ENCODE measurements at places on chromosomes 2 and 18.
A peak's percentile ranks its signal among the peaks of the same experiment; 100 is the strongest.

DNA sequence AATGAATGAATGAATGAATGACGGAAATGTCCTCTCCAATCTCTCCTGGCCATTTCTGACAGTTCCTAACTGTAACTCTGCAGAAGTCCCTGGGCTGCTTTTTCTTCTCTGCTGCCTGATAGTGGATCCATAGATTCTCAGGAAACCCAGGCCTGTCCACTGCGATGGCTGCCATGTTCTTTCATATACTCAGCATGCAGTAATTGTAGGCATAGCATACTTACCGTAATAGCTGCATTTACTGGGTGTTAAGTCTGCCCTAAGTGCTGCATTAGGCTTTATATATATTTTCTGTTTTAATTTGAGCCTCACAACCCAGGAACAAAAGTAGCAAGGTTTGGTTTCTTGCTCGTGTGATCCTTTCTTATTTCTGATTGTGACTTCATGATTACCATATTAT, 122.9 kb downstream of the DCC start:
- no peak for DNase-seq

DNA sequence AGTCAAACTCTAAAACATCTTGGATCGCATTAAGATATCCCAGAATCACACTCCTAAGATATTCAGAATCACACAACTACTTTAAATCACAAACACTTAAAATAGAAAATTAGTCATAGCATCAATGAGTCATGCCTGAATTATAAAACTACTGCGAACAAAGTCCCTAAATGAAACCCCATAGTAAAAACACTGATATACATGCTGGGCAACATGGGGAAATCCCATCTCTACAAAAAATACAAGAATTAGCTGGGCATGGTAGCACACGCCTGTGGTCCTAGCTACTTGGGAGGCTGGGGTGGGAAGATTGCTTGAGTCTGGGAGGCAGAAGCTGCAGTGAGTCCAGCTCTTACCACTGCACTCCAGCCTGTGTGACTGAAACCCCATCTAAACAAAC, 101.7 kb downstream of the COBLL1 start:
- no peak for DNase-seq

GRCh38 chr2:634636-635388, 42.4 kb downstream of the TMEM18 start:
- no peak for DNase-seq

- no peak for DNase-seq
These were observed 332.2 kb downstream of the GALNT13 start for GRCh38 chr2:154203902-154204301.

DNA sequence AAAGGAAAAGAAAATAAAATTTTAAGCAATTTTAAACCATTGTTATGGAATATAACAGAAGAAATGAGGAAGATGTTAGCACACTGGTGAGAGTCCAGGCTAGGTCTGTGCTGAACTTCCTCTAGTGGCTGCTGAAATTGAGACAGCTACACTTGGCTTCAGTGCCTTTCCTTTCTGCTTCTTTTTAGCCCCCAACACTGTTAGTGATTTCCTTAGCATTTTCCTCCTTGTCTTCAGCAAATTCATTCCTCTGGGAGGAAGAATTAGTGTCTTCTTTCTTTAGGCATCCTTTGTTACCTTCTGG, 47.6 kb downstream of the ITGAV start:
- peak; percentile 9 for DNase-seq

GRCh38 chr2:123434546-123435395, 590.3 kb upstream of the CNTNAP5 start:
- DNase-seq = no peak

DNA sequence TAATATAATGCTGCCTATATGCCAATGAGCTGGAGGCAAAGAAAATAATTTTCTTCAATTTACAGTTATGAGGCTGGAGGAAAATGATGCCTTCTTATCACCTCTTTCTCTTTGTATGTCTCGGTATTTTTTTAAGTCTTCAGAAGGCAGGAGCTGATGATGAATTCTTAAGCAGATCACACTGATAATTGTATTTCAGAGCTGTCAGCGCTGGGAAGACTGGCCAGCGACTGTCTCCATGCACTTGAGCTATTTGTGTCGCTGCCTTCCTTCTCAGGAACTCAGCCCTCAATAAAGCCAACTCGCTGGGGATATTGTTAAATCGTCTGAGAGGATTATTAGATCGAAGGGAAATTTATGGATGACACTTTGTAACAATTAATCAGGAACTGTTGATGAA, 40.3 kb downstream of the PTGR3 start:
- no peak for DNase-seq

DNA sequence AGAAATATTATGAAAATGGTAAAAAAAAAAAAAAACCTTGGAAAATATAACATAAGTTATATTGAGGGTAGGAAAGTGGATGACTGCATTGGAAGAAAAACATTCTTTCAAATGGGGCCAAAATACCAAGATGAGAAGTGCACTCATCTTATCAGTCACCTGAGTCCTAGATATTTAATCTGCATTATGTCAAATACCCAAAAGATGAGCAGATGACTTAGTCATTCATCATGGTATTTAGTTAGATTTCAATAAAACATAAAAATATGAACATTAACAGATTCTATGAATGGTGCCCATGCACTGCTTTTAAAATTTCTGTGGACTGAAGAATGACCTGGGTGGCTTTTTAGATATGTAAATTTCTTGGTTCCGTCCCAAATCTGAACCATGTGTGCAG, 56.9 kb downstream of the HNMT start:
- DNase-seq = no peak

- DNase-seq = no peak
These were observed 41.4 kb downstream of the ATP6V1C2 start for GRCh38 chr2:10762651-10763460.

DNA sequence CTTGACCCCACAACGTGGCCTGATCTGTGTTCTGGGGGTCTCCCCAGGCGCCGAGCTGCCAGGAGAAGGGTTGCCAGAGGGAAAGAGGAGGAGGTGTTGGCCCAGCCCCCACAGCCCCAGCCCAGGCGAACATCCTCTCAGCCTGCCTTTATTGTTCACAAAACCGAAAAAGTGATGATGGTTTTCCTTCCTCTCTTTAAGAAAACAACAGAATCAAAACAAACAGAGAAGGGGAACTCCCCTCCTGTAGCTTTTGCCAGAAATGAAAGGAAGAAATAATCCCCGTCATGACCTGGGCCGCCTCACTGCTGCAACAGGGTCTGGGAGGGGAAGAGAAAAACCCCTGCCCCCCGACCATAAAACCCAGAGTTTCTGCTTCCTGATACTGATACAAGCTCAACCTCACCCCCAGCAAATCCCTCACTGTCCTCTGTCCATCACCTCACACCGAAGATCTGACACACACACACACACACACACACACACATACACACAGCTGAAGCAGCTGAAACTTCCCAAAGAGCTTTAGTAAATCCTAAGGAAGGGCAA, 52.0 kb downstream of the ZFP36L2 start:
- peak; percentile 66 for DNase-seq

DNA sequence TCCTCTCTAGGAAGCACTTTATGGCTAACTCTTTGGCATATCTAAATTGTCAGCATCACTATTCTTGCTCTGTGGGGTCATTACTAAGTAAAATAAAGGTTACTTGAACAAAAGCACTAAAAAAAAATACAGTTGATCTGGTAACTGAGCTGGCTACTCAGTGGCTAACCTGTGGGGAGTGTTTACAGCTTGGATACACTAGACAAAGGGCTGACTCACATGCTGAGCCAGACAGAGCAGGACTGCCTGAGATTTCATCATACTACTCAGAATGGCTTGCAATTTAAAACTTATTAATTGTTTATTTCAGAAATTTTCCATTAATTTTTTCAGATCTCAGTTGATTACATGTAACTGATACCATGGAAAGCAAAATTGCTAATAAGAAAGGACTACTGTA, 1690.4 kb upstream of the SLC39A10 start:
- no peak for DNase-seq

- no peak for DNase-seq
These were observed 163.7 kb downstream of the SOCS6 start for GRCh38 chr18:70452501-70452900.

DNA sequence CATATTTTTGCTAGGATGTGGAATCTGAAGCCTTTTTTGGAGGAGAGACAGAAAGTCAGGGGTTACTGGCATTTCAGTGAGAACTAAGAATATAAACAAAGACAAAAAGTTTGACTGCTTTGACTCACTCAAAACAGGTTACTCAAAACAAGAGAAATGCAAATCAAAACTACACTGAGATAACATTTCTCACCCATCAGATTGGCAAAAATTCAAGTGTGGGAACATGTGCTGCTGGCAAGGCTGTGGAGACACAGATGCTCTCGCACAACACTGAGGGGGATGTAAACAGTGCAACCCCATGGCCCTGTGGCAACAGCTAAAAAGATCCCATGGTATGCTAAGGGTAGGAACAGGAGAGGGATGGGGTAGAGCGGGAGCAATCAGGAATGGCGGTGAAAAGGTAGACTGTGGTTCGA, 86.6 kb downstream of the DTNB start:
- no peak for DNase-seq

DNA sequence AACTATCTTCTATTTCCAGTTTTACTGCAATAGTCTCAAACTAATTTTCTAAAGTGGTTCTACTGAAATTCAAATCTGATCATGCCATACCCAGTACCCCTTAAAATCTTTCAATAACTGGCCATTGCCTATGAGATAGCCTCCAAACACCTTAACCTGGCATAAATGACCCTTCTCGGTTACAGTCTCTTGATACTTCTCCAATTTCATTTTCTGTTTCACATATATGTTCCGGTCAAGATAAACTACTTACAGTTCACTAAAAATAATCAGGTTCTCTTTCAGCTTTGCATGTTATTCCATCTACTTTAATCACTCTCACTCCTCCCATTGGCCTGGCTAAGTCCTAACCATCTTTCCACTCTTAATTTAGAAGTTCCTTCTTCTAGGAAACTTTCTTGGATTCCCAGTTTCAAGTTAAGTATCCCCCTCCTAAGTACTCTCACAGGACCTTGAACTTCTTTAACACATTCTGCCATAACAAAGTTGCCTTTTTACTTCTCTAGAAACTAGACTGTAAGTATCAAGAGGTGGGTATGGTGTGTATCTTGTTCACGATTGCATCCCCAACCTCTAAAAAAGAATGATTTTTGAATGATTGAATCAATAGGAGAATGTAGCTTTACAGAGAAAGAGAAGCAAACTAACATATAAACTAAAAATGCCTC, 110.2 kb upstream of the RBBP8 start:
- no peak for DNase-seq

GRCh38 chr2:46087492-46087891, 209.7 kb upstream of the EPAS1 start:
- no peak for DNase-seq

- DNase-seq = no peak
These were observed 118.6 kb downstream of the ANKRD44 start for GRCh38 chr2:197191940-197192322.

- DNase-seq = no peak
These were observed 50.3 kb downstream of the GBX2 start for GRCh38 chr2:236117861-236118269.

DNA sequence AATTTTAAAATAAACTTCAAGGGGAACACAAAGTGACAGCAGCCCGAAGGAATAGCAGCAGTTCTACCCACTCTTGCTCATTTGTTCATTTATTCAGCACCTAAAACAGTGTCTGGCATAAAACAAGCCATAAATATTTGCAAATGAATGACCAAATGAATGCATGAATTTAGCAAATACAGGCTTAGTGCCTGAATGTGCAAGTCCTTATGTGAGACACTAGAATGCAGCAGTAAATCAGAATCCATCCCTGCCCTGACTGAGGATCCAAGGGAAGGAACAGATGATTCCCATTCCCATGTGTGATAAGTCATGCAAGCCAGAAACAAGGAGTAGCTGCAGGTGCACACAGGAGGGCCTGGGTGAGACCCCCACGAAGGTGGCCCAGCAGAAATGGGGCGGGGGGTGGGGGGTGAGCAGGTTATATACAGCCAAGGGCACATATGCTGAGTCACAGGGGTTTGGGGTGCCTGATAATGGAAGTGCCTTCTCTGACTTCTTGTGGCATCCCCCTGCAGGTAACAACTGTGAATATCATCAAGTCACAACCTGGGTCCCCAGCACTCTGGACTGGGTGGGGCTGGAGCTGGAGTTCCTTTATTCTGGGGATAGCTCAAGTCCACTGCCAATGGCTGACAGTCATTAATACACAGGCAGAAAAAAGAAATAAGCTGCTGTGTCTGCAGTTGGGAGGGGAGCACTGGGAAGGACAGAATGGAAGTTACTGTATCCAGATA, 311.9 kb downstream of the TXNL1 start:
- no peak for DNase-seq

GRCh38 chr2:180730976-180731375, 249.4 kb upstream of the UBE2E3 start:
- no peak for DNase-seq

- no peak for DNase-seq
These were observed 327.5 kb upstream of the SALL3 start for GRCh38 chr18:78652001-78652545.

DNA sequence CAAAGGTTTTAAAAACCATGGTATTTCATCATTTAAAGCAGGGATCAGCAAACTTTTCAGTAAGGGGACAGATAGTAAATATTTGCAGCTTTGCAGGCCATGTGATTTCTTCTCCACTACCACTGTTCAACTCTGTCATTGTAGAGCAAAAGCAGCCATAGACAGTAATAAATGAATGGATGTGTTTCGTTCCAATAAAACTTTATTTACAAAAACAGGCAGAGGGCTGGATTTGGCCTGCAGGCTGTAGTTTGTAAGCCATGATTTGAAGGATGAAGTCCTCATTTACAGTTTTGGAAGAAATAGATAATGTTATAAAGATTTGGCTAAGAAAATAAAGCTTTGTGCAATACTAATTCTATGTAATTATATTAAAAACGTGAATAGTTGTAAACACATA, 1.8 kb downstream of the SERPINB12 start:
- DNase-seq = no peak

- no peak for DNase-seq
These were observed 328.9 kb downstream of the CLIP4 start for GRCh38 chr2:29444150-29444549.

DNA sequence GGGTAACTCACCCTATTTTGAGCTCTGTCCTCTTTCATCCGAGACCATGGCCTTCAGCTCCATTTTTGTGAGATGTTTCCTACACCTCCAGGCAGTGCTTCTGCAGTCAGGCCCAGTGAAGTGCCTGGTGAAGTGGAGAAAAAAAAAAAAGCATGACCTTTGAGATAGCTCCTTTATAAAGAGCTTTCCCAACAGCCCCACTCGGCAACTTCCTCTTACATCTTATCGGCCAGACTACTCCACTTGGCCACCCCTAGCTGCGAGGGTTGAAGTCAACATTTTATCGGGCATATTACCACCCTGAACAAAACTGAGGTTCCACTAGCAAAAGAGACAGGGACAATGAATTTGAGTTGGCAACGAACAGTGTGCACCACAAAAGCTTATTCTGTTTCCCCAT, 124.8 kb upstream of the RNF152 start:
- DNase-seq = no peak

- no peak for DNase-seq
These were observed at the start of gene SLC5A7 for GRCh38 chr2:107986278-107987217. Gene SLC5A7 (plus strand): TSS chr2:107986524. CDS start chr2:107988156, 1,632 bp downstream.

- no peak for DNase-seq
These were observed 39.9 kb downstream of the CYRIA start for GRCh38 chr2:16625759-16626158.

GRCh38 chr2:61720911-61721310, 132.9 kb downstream of the FAM161A start:
- DNase-seq = no peak
